ENCODE measurements at places on chromosomes 1 and 21.

DNA sequence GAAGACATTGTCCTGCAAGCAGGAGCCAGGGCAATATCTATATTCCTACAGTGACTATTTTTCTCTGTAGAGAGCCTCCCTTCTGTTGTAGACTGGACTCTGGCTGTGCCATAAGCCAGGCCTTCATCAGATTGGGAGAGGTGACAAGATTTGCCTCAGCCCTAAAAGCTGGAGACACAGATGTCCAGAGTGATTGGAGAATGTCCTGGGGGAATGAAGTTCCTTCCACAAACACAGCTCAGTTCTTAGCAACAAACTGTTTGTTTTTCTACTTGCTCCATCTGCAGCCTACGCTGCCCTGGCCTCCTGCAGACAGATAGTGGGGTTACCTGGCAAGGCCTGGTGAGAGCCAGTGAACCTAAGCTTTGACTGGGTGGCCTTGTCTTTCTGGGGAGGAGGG, 29.9 kb upstream of the SNX27 start:
- DNase-seq: no peak

DNA sequence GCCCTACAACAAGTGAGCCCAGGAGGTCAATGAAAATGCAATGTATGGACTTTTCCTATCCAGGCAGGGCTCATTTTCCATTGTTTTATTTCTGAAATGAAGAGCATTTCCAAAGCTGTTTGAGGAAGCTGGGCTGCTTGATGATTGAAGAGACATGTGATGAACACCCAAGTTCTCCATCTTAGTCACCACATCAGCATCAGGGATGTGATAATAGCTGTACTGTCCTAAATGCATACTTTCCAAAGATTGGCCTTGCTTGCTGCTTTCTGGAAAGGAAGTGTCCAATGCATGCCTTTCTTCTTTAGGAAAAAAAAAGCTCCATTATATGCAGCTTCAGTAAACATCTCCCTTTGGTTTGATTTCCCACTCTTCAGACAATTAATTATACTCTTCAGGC, 425.9 kb upstream of the RUNX1 start:
- DNase-seq: no peak

GRCh38 chr21:41509145-41509496, 1.2 kb upstream of the TMPRSS2 start:
- no peak for DNase-seq

DNA sequence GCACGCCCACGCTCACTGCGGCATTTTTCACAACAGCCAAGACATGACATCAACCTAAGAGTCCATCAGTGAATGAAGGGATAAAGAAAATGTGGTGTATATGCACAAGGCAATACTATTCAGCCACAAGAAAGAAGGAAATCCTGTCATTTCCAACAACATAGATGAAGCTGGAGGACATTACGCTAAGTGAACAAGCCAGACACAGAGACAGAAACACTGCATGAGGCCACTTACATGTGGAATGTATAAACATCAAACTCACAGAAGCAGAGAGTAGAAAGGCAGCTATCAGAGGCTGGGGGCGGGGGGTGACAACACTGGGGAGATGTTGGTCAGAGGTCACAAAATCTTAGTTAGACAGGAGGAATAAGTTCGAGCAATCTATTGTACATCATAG, 20.9 kb downstream of the TMPRSS2 start:
- no peak for DNase-seq

DNA sequence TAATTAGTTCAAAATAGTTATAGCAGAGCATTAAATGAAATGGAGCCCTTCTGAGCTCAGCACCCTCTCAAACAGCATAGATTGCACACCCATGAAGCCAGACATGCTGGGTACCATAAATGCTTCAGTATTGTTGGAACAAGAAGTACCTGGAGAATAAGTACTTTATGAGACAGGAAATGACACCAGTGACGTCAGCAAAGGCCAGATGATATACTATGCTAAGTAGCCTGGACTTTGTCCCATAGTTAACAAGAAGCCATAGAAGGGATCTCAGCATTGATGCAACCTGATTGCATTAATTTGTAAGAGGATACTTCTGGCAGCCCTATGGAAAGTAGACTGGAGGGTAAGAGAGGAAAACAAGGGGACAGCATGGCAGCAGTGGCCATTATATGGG, 16.3 kb upstream of the GADD45A start:
- no peak for DNase-seq

DNA sequence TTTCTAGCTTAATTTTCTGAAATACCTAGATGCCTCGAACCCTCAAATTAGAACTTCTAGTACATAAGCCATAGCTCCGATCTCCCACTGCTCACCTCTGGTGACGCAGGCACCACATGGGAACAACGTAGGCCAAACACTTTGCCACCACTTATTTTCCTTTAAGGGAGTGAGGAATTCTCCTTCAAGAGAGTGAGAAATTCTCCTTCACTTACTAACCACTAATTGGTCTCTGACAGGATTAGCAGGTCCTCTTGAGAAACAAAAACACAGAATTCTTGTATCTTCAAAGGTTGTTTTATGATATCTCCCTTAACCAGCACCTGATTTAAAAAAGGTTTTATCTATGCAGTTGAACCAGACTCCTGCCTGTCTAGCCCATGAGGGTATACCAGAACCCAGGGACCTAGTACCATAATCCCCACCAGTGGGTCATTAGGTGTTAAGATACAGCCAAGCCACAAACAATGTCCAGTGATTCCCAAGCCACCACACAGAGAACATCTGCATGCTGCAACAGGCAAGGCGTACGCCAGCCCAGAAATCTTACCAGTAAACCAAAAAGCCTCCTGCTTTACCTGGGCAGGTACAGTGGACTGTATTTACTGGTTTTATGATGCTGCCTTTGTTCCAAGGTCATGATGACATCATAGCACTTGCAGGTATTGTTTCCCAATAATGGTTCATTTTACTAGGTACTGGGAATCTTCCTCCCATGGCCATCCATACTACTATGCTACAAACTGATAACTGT, 20.3 kb upstream of the CXADR start:
- no peak for DNase-seq
